CD4-positive, alpha-beta T cell treated with Interleukin-6 at 100 ng/mL for 8 hours (primary cell): ENCODE measurements at places on chromosomes 1 and 21.

GRCh38 chr1:111275079-111275478 lies 15.6 kb upstream of the CHIA start:
- DNase-seq: no peak

DNA sequence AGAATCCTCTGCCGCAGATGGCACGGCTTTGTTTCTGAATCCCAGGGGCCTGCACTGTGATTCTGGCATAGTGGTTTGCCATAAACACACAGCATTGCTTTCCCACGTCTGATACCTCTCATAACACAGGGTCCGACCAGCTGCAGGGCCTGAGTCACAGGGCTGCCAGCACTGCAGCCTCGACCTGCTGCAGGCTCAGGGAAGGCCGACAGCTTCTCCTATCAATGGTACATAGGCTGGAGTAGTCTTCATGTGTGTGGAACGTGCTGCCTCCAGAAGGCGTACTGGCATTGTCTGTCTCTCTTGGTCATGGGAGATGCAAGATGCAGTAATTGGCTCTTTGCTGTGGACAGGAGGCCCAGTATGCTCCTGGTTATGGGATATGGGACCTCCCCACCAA lies 53.5 kb upstream of the PDE9A start:
- DNase-seq: no peak

- no peak for DNase-seq
Observed at GRCh38 chr1:90114521-90115141, 119.7 kb downstream of the ZNF326 start.

GRCh38 chr1:41344708-41345159 lies 16.5 kb upstream of the FOXO6 start:
- DNase-seq: no peak

- no peak for DNase-seq
Observed at GRCh38 chr1:43366179-43366578, 1.6 kb downstream of the ELOVL1 start.

DNA sequence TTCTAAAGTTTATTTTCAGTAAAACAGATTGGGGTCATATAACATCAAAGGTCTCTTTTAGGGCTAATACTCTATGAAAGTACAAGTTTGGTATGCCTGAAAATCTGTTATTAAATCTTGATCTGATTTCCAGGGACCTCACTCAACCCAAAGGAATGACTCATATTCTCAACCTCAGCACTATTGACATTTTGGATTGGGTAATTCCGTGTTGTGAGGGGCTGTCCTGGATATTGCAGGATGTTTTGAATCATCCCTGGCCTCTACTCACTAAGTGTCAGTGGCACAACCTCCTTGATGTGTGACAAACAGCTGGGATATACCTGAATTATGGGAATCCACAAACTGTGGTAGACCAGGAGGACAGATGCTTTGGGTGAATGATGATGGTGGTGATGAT lies 51.5 kb upstream of the CYP2J2 start:
- no peak for DNase-seq

DNA sequence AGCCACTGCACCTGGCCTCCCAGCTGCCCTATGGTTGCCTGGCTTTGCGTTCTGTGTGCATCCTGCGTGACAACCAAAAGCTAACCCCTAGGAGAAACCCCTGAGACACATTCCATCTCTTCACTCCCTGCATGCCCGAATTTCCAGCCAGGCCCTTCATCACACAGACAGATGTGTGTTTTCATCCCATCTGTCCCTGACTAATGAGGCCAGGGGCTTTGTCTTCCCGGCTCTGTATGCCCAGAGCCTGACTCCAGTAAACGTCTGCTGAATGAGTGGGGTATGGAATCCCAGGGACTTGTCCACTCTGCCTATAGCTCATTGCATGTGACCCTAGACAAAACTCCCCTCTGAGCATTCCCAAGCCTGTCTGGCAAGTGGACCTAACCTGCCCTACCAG lies 9.6 kb downstream of the ESPN start:
- DNase-seq: no peak

- no peak for DNase-seq
Observed at GRCh38 chr1:205226868-205227583, 720 bp upstream of the TMCC2 start.

DNA sequence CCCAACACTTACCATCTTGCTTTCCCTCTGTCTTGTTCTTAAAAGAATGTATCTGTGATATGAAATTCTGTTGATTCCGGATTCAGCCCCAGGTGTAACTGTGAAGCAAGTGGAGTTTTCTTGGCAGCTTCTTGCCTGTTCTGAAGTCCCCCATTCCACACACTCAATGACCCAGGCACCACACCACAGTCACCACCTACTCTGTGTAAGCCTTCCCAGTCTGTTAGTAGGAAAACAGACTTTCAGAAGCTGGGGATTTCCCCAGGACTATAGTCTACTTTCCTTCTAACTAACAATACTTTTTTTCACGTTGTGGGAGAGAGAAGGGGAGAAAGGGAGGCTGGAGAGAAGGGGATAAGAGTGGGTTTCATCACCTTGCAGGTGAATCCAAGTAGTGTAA lies 299.1 kb upstream of the PROX1 start:
- DNase-seq: no peak

- no peak for DNase-seq
Observed at GRCh38 chr1:119394085-119394484, 20.9 kb upstream of the HSD3B2 start.

DNA sequence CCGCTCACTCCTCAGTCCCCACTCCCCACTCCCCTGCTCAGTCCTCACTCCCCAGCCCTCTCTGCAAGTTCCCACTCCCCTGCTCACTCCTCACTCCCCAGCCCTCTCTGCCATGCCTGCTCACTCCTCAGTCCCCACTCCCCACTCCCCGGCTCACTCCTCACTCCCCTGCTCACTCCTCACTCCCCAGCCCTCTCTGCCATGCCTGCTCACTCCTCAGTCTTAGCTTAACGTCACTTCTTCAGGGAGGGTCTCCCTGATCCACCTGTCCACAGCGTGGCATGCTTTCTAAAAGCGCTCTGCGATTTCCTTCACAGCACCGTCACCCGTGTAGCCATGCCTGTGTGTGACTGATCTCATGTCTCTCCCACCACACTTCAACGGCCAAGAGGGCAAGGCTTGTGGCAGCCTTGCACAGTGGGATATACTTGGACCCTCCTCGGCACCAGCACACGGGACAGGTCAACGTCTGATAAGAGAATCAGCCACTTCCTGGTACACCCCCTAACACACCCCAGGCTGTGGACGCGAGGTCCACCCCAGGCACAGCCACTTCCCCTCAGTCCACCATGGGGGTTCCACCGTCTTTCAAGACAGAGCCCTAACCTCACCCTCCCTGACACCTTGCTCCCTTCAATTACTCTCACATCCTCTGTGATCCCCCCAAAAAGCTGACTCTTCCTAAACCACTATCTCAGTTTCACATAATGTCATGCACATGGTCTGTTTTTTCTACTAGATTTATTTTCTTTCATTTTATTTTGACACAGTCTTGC lies 14.0 kb downstream of the PRDM15 start:
- DNase-seq: no peak

DNA sequence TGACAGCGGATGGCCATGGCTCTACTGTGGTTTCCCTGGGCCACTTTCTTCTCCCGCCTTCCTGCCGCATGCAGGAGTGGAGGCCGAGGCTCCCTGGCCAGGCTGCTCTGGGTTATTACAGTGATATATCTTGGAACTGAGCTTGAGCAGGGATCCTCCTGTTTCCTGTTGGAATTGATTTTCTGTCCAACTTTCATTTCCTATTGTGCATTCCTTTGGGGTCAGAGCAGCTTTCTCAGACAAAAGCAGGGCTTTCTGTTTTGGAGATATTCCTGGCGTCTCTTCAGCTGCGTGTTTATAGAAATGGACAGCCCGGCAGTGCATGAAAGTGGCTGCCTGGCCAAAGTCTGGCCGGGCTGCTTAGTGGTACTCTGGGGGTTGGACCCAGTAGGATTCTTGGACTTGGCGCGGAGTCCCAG lies 146.4 kb downstream of the KIF26B start:
- DNase-seq: no peak

GRCh38 chr1:170221031-170221430 lies 75.3 kb downstream of the NTMT2 start:
- no peak for DNase-seq

- no peak for DNase-seq
Observed at GRCh38 chr1:165988817-165989216, 161.4 kb downstream of the UCK2 start.

- no peak for DNase-seq
Observed at GRCh38 chr1:52739699-52740467, 13.6 kb downstream of the ZYG11B start.

- no peak for DNase-seq
Observed at GRCh38 chr1:26328597-26328996, 10.8 kb downstream of the CD52 start.

- peak; percentile 55 for DNase-seq
Observed at GRCh38 chr1:36223381-36223995, 755 bp upstream of the THRAP3 start.

DNA sequence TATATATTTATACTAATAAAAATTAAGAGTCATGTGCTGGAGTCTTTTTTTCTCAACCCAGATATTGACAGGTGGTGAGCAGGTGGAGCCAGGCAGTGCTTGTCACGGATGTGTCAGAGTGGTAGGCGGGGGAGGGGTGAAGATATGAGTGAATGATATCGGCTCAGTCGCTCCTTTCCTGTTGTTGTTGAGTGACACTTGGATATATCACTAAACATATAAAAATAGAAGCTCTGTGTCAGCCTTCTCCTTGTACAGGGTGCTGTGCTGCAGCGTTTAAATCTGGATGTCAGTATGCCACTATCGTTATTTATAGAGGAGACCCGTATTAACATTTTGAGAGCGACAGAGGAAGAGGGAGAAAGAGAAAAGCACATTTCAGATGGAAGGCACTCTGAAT lies 339.6 kb downstream of the NUF2 start:
- DNase-seq: no peak

- no peak for DNase-seq
Observed at GRCh38 chr1:2135441-2135841, 59.1 kb downstream of the FAAP20 start.

GRCh38 chr1:15090373-15090772 lies 63.2 kb upstream of the TMEM51 start:
- no peak for DNase-seq

- DNase-seq: peak; percentile 45
Observed at GRCh38 chr1:151972542-151973248, 21.0 kb downstream of the S100A10 start.

DNA sequence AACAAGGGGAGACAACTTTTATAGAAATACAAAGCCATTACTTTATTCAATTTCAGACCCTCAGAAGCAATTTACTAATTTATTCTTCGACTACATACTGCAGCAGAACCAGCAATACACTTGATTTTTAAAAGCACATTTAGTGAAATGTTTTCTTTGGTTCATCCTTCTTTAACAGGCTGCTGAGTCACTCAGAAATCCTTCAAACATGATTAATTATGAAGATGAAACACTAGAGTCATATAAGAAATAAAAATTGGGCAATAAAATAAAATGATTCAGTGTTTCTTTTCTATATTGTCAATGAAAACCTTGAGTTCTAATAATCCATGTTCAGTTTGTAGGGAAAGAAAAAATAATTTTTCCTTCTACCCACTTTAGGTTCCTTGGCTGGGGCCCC lies 47.0 kb downstream of the CHML start:
- DNase-seq: no peak

- DNase-seq: no peak
Observed at GRCh38 chr1:59976194-59977074, 49.9 kb upstream of the CYP2J2 start.

- DNase-seq: no peak
Observed at GRCh38 chr1:89041119-89041641, 18.5 kb upstream of the GBP3 start.

GRCh38 chr1:51877434-51878307 lies 856 bp downstream of the NRDC start:
- peak; percentile 4 for DNase-seq

- no peak for DNase-seq
Observed at GRCh38 chr1:109306832-109307273, at the start of gene MYBPHL. Gene MYBPHL, minus strand, starts transcription at chr1:109307011. Its CDS starts 20 bp downstream, at chr1:109306991.

GRCh38 chr1:81731989-81732388 lies 68.7 kb upstream of the ADGRL2 start:
- no peak for DNase-seq

DNA sequence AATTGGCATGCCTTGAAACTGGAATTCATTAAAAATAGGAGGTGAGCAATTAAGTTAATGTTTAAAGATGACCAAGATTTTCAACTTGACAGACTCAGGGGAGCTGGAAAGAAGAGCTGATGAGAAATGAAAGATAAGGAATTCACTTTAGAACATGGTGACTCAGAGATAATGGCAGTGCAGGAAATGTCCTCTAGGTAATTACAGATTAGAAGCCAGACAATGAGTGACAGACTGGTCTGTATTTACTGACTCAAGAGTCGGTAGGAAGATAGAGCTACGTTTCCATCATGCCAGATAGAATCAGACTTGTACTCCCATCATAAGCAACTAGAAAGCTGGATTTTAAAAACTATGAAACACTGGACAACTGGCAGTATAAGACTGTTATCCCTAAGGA lies 151.6 kb downstream of the AJAP1 start:
- DNase-seq: no peak

- DNase-seq: peak; percentile 95
Observed at GRCh38 chr1:41360786-41361494, at the start of gene FOXO6. Gene FOXO6, plus strand, starts transcription at chr1:41361434.

- no peak for DNase-seq
Observed at GRCh38 chr1:169298441-169298840, 69.2 kb downstream of the NME7 start.

DNA sequence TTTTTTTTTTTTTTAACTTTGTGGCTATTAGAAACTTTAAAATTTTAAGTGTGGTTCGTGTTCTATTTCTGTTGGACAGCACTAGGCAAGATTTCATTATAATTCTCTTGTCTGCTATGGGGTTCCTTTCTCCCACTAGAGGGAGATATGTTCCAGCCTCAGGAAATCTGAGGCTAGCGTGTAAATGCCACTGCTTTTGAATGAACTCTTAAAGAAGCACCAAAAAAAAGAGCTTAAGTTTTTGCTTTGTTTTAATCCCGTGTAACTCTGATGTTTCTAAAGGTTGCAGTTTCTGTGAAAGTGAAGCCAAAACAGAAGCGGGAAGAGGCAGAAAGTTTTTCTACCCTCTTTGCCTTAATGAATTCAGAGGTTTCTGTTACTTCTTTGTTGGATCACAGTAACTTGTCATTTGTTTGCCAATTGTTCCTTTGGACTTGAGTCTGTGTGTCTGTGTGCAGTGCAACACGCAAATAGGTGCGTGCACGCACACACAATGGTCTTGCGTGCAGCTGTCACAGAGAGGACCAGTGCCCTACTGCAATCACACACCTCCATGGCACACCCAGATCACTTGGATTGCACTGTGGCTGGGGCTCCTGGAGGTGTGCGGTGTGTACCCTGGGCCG lies 32.3 kb downstream of the HHAT start:
- peak; percentile 31 for DNase-seq

DNA sequence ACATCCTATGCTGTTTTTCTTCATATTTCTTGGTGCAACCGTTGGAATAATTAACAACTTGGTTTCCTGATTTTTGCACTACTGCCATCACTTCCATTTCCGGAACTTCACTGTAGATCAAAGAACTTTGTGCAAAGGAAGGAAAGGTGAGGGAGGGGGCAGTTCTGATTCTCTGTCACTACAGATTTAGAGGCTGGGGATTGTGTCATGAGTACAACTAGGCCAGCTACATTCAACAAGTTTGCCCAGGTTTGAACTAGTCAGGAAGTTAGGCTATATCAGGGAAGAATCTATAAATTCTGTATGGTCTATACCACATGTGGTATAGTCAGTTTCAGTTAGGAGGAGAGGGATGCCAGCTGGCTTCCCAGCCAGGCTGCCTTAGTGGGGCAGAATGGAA lies 84.2 kb downstream of the RGL1 start:
- DNase-seq: no peak
